Ecto neural progenitor cell (in vitro differentiated cells): ENCODE measurements at places on chromosomes 2 and 18.
A peak's percentile ranks its signal among the peaks of the same experiment; 100 is the strongest.

DNA sequence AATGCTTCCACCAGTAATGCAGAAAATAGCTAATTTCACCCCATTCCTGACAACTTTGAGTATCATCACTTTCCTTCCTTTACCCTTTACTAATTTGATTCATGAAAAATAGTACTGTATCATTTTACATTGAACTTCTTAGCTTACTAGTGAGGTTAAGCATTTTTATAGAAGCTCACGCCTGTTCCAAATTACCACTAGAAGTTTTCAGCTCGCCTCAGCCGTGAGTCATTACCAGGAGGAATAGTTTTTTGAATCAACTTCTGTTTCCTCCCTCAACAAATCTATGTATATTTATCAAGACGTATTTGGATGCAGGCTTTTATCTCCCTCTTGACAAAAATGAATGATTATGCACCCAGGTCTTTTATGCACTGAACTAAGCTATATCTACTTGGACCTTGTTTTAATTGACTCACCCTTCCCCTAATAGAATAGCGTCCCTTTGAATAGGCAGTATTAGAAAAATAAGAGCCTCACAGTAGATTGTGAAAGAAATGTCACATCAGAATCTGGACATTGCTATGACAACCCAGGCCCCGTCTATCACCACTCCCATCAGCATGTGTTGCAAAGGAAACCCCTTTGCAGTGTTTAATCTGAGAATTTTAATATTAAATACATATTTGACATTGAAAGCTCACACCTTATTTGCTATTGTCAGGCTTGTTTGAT, 207.4 kb upstream of the NRP2 start:
- DNase-seq: no peak

- DNase-seq: no peak
These were observed 127.9 kb upstream of the LGALSL start for GRCh38 chr2:64325852-64326577.

DNA sequence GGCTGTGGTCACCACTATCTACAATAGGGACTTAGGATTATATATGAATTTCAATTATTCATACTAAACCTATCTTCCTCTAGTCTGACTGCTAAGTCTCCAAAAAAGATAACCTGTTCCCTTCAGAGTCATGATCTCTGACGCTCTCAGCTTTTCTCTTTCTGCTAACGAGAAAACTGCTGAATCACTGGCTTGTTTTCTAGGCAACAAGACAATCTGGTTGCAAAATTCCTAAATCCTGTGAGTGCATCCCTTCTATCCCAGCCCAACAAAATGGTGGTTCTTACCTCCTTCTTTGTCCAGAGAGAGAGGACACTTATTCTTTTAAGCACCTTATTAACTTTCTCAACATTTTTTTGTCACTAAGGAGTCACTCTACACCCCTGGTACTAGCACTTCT, 312.3 kb upstream of the PKDCC start:
- no peak for DNase-seq

DNA sequence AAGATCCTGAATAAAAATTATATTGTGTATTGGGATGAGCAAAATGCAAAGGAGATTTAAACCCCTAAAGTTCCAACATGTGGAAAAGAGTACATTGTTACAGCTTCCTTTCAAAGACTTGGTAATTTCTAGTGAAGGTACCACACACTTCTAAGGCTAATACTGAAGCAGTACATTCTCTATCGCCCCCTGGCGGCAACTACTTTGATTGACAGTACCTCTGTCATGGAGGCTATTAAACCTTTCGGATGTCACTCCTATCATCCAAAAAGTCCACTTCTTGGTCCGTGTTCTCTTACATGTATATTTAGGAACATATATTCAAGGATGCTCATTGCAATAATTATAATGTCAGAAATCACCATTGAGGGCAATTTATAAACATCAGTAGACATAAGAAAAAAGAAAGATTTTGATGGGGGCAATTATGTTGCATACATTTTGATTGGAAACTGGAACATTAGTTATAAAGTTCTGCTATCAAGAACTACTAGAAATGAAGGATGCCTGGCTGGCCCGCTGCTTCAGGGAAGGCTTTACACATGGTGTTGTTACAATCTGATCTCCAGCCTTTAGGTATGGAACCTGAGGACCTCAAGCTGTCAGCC, 601.6 kb downstream of the CPS1 start:
- peak; percentile 77 for DNase-seq

GRCh38 chr2:136932700-136933099, 167.4 kb downstream of the THSD7B start:
- peak; percentile 56 for DNase-seq

DNA sequence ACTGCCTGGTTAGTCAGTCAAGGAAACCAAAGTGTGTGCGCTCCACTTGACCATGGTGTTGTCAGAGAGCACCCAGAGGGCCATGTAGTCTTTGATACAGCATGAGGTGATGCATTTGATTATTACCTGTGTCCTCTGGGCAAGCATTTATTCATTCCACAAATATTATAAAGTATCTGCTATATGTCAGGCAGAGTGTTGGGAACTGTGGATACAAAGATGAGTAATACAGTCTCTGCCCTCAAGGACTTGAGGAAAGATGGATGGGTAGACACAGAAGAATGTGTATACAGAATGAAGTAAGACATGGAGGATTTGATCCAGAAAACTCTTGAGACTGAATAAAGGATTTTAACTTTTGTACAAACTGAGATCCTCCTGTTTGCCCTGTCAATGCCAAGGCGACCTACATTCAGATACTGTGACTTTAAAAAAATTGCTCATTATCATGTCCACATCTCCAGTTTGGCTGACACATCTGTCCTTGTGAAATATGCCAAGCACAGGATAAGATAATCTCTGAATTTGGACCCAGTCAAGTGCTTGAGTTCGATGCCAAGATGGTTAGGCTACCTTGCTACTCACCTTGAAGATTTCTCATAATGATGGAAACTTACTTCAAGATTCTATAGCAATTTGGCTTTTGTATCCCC, 50.8 kb downstream of the ACYP2 start:
- no peak for DNase-seq

- no peak for DNase-seq
These were observed 436.8 kb downstream of the TGIF1 start for GRCh38 chr18:3886575-3887322.

DNA sequence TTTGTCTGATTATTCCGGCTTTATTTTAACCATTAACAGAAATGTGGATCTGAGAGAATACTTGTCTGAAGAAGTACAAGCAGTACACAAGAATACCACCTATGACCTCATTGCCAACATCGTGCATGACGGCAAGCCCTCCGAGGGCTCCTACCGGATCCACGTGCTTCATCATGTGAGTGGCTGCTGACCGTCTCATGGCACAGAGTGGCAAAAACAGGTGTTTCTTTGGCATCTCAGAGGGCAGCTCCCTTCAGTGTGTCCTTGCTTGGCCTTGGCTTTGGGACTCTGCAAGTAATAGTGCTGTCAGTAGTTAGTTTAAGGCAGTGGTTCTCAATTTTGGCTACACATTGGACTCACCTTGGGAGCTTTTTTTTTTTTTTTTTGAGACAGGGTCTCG, 23.1 kb downstream of the SFTPB start:
- no peak for DNase-seq

DNA sequence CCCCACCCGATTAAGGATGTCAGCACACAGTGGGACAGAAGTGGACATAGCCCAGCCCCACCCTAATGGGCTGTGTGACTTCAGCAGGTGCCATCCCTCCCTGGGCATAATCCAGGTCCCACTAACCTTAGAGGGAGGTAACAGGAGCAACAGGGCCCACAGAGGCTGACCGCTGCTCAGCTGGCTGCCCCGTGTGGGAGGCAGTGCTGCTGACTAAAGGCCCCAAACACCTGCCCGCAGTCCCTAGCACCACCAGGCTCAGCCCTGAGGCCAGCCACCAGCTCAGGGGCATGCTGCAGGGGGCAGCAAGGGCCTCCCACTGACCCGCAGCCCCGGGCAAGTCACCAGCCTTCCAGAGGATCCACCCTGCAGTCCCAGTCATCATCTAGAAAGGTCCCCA, 14.6 kb downstream of the BIN1 start:
- no peak for DNase-seq

DNA sequence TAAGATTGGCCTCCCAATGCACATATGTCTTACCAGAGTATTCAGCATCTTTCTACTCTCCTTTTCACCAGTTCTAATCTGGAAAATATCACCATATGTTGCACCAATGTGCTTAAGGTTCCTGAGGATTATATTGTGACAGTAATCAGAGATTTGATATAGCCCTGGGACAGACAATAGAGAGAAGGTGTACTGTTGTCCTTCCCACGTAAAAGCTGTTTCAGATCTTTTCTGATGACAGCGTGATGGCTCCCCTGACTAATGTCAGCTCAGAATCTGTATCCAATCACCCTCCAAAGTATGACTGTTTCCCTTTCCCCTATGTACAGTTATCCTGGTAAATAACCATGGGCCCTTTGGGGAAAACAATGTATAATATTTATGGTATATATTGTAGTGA, 9.0 kb upstream of the MLPH start:
- no peak for DNase-seq

DNA sequence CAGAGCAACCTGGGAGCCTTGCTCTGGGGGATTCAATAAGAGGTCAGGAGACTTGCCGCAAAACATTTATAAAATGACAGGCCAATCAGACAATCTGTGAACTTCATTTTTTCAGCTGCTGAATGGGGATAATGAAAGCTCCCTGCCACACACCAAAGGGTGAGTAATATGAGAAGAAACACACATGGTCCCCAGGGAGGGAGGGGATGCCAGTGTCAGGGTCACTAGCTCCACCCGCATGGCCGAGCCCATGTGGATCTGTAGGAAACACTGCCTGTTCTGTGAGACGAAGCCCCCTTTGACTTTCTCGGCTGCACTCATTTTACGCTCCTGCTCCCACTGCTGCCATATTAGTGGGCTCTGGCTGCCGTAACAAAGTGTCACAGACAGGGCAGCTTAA, 521.0 kb upstream of the RAB6C start:
- DNase-seq: no peak

DNA sequence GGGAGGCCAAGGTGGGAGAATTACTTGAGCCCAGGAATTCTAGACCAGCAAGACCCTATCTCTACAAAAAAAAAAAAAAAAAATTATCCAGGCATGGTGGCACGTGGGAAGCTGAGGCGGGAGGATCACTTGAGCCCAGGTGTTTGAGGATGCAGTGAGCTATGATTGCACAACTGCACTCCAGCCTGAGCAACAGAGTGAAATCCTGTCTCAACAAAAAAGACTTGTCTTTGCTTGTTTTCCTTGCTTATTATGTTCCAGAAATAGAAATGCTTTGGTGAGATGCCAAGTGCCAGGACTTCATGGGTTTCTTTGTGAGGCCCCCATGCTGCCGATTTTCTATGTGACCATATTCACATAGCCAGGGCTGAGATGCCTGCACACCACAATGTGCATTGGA, 9.0 kb downstream of the DCDC2C start:
- no peak for DNase-seq

DNA sequence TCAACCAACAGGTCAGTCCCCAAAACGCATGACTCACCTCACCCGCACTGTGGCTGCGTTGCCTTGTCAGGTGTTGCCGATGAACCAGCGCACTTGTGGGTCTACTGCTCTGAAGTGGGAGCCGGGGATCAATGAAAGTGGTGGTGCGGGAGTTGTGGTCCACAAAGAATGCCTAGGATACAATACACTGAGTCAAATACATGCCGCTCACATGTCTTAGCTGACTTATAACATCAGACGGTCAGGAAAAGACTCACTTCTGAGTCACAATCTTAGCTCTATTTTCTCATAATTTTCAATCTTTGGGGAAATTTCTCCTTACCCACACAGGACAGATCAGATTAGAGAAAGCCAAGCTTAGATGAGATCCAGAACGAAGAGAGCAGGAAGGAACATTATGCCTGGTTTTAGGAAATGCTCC, 107.1 kb upstream of the STK17B start:
- no peak for DNase-seq

DNA sequence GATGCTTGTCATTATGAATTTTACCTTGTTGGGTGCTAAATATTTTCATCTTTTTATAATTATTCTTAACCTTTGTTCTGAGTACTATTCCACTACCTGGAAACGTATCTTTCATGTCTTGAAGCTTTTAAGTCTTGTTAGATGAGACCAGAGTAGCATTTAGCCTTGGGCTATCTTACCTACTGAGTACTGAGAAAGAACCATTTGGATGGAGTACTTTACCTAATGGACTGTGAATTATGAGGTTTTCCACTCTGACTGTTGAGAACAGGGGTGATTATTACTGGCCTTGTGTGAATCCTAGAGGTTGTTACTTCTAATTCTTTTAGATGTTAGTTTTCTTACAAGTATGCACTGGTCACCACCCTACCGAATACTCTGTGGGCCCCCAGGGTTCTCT, 63.5 kb downstream of the CCDC102B start:
- DNase-seq: no peak

DNA sequence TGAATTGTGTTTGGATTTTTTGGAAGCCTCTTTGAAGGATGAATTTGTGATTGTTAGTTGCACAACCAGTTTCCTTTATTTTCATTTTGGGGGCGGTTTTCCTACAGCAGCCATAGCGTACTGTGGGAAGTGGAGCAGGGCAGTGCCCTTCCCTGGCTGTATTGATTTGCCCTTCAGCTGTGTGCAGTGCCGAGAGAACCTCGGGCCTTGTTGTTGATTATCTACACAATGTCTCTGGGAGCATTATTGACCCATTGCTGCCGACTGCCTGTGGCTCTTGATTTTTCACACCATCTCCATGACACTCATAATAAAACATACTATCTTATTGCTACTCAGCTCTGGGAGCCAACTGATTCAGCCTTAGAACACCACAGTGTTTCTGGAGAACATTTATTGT, 162.2 kb upstream of the BOD1L2 start:
- no peak for DNase-seq

DNA sequence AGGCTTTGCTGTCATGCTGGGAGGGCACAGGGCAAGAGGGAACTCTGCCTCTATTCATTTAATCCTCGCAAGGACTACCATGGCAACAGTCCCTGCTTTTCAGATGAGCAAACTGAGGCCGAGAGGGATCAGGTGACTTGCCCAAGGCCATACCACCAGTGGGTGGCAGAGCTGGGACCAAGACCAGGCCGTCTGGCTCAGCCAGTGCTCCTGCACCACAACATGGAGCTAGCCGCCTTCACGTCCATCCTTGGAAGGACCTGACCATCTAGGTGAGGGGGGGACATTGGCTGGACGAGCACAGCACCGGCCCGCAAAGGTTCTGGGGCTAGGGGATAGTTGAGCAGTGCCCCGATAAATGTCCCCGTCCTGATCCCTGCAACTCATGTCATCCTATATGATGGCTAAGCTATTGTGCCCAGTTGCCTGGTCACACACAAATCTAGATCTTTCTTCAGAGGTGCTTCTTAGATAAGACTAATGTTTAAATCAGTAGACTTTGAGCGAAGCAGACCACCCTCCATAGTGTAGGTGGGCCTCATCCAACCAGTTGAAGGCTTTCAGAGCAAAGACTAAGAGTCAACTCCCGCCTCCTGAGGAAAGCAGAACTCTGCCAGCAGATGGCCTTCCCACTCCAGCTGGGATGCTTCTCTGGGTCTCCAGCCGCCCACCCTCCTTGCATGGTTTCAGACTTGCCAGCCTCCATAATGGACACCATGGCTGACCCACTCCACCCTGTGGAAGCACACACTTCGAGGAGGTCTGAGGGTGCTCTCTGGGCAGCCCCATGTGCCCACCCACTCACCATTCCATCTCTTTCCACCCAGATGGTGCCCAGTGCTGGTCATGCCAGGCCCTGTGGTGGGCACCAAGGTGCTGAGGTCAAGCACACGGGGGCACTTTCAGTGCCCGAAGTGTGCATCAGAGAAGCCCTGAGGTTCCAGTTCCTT, 214.8 kb upstream of the RAB6C start:
- peak; percentile 37 for DNase-seq

GRCh38 chr2:120778244-120778643, 42.6 kb downstream of the GLI2 start:
- DNase-seq: no peak

GRCh38 chr2:68839260-68839833, 31.9 kb downstream of the BMP10 start:
- no peak for DNase-seq
